NCI-H524 (cell line): ENCODE measurements at places on chromosomes 13 and 19.

DNA sequence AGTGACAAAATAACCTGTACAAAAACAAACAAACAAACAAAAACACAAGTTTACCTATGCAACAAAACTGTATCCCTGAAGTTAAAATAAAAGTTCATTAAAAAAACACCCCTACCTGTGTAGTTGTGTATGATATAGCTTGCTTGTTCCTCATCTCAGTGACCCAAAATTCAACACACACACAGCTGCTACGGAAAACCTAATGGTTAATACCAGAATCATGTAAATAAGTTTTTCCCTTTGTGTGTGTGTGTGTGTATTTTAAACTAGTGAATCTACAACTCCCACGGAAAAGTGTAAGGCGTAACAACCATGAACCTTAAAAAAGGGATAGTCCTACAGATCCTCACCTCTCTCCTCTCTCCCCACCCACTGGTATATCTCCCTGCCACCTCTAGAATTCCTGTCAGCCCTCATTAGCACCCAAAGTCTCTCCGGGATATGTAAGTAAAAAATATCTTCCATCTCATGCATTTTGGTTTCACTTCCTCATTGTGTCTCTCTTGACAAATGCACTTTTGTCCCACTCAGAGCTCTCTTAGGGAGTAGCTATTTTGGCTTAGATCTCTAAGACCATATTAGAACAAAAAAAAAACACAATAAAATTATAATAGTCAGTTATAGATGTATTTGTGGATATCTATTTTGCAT is 2236.5 kb downstream of the PCDH9 start:
- no peak for DNase-seq

DNA sequence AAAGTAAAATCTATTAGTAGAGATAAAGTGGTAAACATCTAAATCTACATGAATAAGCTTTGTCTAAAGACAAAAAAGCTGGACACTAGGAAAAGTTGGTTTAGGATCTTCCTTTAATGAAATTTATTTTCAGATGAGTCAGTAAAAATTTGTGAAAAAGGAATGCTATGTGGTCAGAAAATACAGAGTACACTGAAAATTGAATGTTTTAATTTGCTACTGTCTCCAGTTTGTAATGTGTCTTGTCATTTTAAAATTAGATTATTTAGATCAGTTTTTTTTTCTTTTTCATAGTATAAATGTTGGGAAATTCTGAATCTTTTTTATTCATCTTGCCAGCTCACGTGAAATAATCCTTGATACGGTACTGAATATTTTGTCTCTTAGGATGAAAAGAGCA is 56.9 kb downstream of the SLITRK6 start:
- no peak for DNase-seq

DNA sequence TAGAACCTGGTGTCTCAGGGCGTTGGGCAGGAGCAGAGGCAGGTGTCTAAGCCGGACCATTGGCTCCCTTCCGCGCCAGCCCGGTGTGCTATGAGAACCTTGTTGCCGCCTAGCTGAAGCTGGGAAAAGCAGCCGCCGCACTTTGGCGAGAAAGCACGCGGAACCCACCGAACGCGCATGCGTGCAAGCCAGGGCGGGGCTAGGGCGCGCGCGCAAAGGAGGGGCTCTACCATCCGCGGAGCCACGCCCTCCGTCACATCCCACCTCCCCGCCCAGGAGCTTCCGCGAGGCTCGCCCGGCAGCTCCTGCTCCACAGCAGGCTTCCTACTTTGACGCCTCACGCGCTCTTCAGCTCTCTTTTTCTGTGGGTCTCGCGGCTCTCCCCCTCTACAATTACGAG is 51.3 kb downstream of the WDR87 start:
- no peak for DNase-seq

DNA sequence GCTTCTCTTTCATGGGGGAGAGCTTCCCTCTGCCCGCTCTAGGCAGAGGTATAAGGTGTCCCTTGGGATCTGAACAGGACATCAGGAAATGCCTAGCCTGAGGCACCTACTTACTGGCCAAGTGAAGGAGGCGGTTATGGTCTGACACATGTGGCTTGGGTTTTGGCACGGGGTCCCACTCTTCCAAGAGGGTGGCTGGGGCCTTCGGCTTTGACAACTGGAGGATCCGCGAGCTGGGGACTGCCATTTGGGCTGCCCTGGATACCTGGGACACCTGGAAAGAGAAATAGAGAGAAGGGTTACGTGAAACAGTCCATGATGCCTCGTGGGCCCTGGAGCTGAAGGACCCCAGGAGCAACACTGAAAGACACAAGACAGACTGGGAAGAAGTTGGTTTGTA is 22.4 kb upstream of the MIER2 start:
- no peak for DNase-seq

DNA sequence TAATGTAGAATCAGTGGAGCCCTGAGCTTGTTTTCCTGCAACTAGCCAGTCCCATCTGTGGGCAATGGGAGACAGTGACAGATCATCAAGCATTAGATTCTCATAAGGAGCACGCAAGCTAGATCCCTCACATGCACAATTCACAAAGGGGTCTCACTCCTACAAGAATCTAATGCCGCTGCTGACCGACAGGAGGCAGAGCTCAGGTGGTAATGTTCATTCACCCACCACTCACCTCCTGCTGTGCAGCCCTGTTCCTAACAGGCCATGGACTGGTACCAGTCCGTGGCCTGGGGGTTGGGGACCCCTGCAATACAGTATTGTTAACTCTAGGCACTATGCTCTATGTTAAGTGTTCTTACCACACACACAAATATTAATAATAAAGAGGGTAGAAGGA is 362.8 kb downstream of the RBM26 start:
- DNase-seq: no peak

DNA sequence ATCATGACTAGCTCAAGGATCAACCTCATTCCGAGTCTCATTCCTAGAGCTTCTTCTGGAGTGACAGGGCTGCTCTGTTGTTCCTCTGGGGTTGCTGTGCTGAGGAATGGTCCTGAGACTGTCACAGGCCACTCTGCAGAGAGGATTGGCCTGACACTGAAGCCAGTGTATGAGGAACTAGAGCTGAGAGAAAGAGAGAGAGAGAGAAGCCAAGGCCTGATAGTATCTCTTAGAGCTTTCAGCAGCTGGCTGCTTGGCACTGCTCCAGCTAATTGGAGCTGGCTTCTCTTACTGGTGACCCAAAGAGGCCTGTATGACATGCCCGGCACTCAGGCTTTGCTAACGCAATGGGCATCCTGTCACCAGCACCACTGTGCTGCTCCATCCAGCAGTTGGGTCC is 73.4 kb upstream of the FLT1 start:
- DNase-seq: peak; percentile 56

- DNase-seq: no peak
Measured at GRCh38 chr19:55255618-55256423, 3.0 kb downstream of the PPP6R1 start.

DNA sequence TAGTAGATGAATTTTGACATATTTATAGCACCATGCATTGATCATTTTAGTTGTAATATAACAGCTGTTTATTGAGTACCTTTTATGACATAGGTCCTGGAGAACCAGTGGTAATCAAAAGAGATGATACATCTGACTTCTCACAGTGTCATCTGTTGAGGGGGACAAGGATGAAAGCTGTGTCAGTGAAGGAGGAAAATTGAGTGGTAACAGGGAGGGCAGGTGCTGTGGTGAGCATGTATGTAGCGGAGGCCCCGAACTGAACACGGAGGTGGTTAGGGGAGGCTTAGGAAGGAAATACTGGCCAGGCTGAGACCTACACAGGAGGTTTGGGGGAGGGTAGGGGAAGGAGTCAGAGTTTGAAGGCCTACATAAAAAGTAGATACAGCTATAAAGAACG is 199.7 kb downstream of the GGACT start:
- DNase-seq: no peak
